Spleen (tissue), 13 donors: ENCODE measurements at places on chromosomes 16 and 17. TPM values are rescaled to one million over a fixed set of nuclear protein-coding genes. Genes with fewer than 3 reads are reported as not detected.

- H3K4me1 ChIP-seq = no peaks in the 10 kb centered on the region
- H3K27me3 ChIP-seq = no peaks in the 10 kb centered on the region
- H3K27ac ChIP-seq = no peak overlapping the region
- peak; percentile 37 for DNase-seq
- H3K36me3 ChIP-seq = peaks cover 62% of the 10 kb centered on the region
Observed at GRCh38 chr16:23544436-23544835, 12.7 kb downstream of the EARS2 start.

The SLC47A2 gene
- total RNA-seq = not detected

- peaks cover 100% of the 10 kb centered on the region for H3K27me3 ChIP-seq
- peaks cover 33% of the 10 kb centered on the region for H3K4me1 ChIP-seq
- H3K4me3 ChIP-seq = peak within 1 kb of the TSS; percentile 4
- H3K27ac ChIP-seq = no peak within 1 kb of the TSS
- no peak for DNase-seq
- H3K36me3 ChIP-seq = no peaks in the 10 kb centered on the region
Observed at GRCh38 chr16:705431-706188, at the start of gene FBXL16. FBXL16 (minus strand) TSS chr16:705801; CDS start chr16:697405, 8,396 bp downstream.

The SCRN2 gene
- total RNA-seq = 49.0 TPM

DNA sequence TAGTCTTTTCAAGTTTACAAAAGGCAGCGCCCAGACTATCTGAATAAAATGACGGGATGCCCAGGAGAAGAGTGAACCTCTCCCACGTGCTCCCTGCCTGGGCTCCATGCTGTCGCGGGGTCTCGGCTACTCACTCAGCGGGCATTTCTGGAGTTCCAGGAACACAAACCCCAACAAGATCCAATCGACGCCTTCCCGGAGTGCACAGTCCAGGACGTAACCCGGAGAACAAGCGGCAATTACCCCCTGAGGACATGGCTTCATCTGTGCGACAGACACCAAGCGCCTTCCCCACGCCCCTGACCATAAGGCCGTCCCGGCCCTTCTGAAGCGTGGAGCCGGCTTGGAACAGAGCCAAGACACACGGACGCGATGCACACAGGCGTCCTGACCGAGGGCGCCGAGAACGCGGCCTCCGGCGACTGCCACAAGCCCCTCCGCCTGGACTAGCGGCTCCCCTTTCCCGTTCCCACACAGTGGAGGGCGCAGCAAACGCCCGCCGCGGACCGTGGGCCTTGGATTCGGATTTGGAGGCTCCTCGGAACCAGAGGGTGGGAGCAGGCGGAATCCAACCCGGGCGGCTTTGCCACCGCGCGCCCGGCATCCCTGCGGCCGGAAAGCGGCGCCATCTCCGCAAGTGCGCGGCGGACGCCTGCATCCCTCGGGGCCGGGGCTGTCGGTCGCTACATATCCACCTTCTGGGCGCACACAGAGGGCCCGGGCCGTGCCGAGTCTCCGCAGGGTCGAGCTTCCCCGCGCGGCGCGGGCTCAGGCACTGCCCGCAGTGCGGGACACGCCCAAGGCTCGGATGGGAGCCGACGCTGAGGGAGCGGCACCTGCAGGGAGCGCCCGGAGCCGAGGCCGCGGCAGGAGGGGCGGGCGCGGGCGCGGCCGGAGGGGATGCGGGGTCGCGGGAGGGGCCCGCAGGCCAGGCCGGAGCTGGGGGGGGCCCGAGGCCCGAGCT, 725 bp downstream of the ABCA3 start:
- peak; percentile 85 for DNase-seq
- H3K27me3 ChIP-seq = no peaks in the 10 kb centered on the region
- peak overlapping the region; percentile 26 for H3K27ac ChIP-seq

The EFCAB5 gene
- total RNA-seq = 3.2 TPM

The PRAC1 gene
- not detected for total RNA-seq

- H3K36me3 ChIP-seq = peaks cover 34% of the 10 kb centered on the region
- peak overlapping the region; percentile 85 for H3K4me3 ChIP-seq
- DNase-seq = peak; percentile 82
- peaks cover 61% of the 10 kb centered on the region for H3K4me1 ChIP-seq
Observed at GRCh38 chr16:1311738-1312466, 2.5 kb downstream of the UBE2I start.

The GNAO1 gene
- 7.9 TPM for total RNA-seq

The ZNF750 gene
- not detected for total RNA-seq

DNA sequence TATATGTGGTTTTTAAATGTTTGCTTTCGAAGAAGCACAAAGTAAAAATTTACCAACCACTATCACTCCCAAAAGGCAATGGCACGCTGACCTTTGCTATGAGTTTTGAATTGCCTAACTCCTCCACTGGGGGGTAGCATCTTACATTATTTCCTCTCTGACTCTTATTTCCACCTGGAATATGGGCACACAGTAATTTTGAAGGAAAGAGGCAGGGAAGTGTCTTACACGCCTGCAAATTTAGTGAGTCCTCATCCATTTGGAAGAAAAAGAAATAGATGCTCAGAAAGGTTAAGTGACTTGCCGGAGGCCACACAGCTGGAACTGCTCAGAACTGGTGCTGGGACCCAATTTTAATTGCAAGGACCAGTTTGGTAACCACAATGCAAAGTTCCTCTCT, 29.9 kb upstream of the IRX6 start:
- DNase-seq = no peak
- no peak overlapping the region for H3K27ac ChIP-seq
- no peak overlapping the region for H3K4me3 ChIP-seq
- no peaks in the 10 kb centered on the region for H3K4me1 ChIP-seq
- no peaks in the 10 kb centered on the region for H3K36me3 ChIP-seq

The ASPA gene
- total RNA-seq = 1.4 TPM

The INO80E gene
- 79.3 TPM for total RNA-seq

DNA sequence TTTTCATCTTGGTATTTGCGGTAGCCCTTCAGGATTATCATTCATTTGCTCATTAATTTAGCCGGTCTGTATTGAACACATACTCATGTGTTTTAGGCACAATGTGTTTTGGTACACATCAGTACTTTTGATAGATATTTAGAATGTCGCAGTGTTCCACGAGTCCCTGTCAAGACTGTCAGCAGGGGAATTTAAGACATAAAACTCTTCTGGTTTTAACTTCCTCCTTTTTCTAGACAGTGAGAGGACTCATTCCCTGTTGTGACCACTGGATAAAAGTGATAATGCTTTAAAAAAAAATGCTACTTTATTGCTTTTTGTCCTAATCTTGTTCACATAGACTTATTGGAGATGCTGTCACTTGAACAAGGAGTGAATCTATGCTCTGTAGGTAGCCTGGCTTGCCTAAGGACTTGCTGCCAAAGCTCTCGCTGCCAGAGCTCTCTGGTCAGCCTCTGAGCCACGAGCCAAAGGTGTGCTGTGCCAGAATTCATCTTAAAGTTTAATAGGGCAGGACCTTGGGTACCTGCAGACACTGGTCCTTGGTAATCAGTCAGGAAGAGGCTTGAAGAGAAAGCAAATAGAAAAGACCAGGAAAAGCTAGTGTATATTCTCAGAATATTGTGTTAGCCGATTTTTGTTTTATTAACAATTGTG, 5.4 kb downstream of the DCAF7 start:
- no peak overlapping the region for H3K4me3 ChIP-seq
- H3K27me3 ChIP-seq = no peaks in the 10 kb centered on the region
- peaks cover 48% of the 10 kb centered on the region for H3K4me1 ChIP-seq
- H3K36me3 ChIP-seq = no peaks in the 10 kb centered on the region
- no peak for DNase-seq
- no peak overlapping the region for H3K27ac ChIP-seq

The UNKL gene
- total RNA-seq = 80.0 TPM

DNA sequence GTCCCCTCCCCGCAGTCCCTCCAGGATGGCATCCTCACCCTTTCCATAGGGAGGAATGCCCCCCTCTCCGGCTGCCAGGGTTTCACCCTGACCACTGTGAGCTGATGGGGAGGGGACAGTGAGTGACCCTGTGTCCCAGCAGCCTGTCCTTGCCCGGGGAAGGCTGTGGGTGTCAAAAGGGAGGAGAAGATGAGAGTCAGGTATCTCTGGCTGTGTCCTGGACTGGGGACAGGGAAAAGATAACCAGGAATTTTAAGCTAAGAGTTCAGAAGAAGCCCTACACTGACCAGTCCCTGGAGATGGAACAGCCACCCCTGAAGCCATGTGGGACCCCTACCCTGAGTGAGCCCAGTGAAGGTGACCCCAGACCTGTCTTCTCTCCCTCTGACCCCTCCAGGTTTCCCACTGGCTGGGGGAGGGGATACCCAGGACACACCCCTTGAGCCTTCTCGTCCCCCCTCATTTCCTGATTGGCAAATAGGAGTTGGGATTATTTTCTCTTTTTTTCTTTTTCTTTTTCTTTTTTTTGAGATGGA, 11.3 kb downstream of the NAT9 start:
- H3K4me1 ChIP-seq = peaks cover 14% of the 10 kb centered on the region
- no peak overlapping the region for H3K27ac ChIP-seq
- peaks cover 62% of the 10 kb centered on the region for H3K36me3 ChIP-seq
- DNase-seq = no peak
- no peak overlapping the region for H3K4me3 ChIP-seq

GRCh38 chr17:54979657-54980056, 11.1 kb downstream of the STXBP4 start:
- H3K4me1 ChIP-seq = no peaks in the 10 kb centered on the region
- no peak overlapping the region for H3K27ac ChIP-seq
- DNase-seq = no peak
- no peak overlapping the region for H3K4me3 ChIP-seq
- H3K27me3 ChIP-seq = no peaks in the 10 kb centered on the region
- H3K36me3 ChIP-seq = no peaks in the 10 kb centered on the region

- H3K36me3 ChIP-seq = peaks cover 24% of the 10 kb centered on the region
- H3K4me1 ChIP-seq = peaks cover 9% of the 10 kb centered on the region
- no peak for DNase-seq
Observed at GRCh38 chr16:15578824-15579223, 64.1 kb downstream of the MARF1 start.

The MYCBPAP gene
- 0.98 TPM for total RNA-seq

The KRT13 gene
- not detected for total RNA-seq

The GPR179 gene
- total RNA-seq = 0.07 TPM

DNA sequence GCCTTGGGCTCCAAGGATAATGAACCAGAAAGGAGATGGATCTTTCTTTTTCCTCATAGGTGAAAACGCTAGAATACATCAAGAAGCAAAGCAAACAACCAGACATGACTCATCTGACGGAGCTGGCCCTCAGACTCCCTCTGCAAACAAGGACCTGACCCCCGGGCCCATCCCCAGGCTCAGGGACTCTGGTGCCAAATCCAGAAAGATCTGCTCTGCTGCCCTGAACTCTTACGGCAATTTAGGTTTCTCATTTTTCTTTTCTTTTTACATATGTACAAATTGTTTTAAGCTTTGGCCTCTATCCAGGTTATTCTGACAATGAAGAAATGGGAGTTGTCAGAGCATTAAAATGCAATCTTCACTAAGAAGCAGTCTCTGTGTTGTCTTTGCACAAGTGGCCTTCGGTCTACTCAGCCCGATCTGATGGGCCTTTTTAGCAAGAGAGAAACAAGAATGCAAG, 17.7 kb downstream of the KNOP1 start:
- H3K27me3 ChIP-seq = no peaks in the 10 kb centered on the region
- no peak overlapping the region for H3K27ac ChIP-seq
- H3K4me1 ChIP-seq = peaks cover 27% of the 10 kb centered on the region
- peak; percentile 28 for DNase-seq

DNA sequence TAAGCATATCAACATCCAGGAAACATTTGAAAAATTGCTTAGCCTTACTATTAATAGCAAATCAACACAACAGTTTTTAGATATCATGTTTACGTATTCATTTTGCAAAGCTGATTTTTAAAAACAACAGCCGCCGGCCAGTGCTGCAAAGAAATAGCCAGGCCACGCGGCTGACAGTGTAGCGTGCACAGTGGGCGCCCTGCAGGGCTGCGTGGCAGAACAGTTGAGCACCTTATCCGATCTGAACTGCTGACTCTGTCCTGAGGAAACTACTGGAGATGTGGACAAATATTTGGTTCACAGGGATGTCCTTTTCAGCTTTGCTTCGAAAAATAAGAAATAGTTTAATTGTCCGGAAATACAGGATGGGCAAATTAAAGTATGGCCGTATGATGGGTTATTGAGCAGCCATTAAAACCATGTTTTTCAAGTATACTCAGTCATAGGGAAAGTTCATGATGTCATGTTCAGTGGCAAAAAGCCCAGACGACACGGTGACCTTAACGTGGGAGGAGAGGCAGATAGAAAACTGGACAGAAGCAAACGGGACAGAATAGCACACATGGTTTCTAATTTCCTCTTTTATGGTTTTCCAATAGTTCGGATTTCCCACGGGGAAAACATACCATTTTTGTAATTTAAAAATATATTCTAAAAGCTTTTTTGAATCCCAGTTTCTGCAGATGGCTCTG, 52.4 kb upstream of the ENDOV start:
- peaks cover 16% of the 10 kb centered on the region for H3K4me1 ChIP-seq
- no peaks in the 10 kb centered on the region for H3K27me3 ChIP-seq
- H3K27ac ChIP-seq = no peak overlapping the region
- peaks cover 100% of the 10 kb centered on the region for H3K36me3 ChIP-seq
- H3K4me3 ChIP-seq = no peak overlapping the region

The SPATA33 gene
- 4.9 TPM for total RNA-seq
